Cardiac muscle cell (in vitro differentiated cells and primary cell): ENCODE measurements at places on chromosomes 5 and 9.
A peak's percentile ranks its signal among the peaks of the same experiment; 100 is the strongest.

DNA sequence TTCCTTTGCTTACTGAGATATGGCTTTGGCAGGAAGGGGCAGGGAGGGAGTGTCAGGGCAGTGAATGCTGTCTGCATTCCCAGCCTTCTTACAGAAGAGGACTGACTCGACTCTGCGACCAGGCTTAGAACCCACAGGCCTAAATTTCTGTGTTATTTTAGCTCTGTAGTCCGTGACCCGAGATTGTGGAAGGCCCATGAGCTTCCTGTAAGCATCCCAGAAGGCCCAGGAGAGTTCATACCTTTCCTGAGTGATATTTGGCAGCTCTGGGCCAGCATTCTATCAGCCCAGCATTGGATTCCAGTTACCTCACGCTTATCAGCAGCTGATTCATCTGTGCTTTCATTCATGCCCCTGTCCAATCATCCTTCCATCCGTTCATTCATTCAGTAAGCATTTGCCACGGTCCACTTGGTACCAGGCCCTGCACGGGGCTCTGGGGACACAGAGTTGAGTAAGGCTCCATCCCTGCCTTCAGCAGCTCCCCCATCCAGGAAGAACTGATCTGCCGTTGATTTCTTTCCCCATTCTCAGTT is 28.2 kb upstream of the RPL26L1 start:
- H3K36me3 ChIP-seq = no peaks in the 10 kb centered on the region
- H3K27ac ChIP-seq = no peak overlapping the region
- no peaks in the 10 kb centered on the region for H3K4me1 ChIP-seq
- no peak overlapping the region for H3K4me3 ChIP-seq
- no peaks in the 10 kb centered on the region for H3K27me3 ChIP-seq
- DNase-seq = no peak

DNA sequence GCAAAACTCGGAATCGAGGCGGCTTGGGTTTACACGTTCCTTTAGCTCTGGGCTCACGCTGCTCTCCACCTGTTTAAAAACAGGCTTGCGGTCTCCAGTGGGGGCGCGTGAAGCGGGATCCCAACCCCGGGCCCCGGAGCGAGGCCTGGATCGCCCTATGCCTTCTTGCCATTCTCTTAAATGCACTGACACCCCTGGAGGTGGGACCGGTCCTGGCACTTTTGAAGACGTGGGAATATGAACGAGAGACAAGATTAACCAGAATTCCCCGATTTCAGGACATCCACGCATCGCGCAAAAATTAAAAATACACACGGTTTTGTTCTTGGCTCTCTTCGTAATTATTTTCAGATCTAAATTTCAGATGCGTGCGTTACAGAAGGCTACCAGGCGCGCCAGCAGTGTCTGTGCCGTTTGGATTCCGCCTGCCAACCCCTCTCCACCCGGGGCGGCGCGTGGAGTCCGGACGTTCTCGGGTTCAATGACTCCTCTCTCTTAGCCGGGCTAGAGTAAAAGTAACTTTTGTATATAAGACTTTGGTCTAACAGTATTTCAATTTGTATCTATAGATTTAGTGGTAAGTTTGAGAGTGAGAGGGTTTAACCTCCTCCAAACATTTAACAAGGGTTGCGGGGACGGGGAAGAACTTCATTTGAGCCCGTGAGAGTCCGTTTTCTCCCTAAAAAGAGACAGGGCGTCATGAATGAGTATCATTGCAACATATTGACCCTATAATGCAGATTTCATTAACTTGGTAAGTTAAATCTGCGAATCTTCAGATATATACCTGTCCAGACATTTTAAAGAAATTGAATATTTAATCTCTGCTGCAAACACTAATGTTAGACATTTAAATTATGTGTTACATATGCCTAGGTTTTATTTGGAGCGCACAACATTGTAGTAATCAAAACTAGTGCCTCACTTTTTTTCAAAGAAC is 3.8 kb downstream of the FOXD1 start:
- H3K27me3 ChIP-seq = peaks cover 99% of the 10 kb centered on the region
- DNase-seq = no peak
- H3K36me3 ChIP-seq = no peaks in the 10 kb centered on the region
- no peak overlapping the region for H3K4me3 ChIP-seq

DNA sequence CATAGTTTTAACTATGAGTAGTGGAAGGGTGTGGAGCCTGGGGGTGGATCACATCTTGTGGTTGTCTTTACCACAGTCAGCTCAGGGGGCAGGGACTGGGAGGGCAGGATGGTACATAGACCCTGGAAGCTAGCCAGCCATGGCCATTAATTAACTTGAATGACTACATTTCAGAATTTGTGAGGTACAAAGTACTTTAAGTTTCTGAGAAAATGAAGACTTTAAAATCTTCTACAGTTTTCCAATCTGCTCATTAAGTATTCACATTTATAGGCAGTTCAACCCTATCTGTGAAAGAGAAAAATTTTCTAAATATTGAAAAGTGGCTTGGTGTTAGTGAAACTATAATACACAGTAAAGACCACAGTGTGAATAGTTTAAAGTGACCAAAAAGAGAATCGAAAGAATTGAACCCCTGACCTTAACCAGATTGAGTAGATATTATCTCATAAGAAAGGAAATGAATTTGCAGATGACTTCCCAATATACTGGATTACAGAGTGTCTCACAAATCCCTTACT is 234.2 kb upstream of the MEF2C start:
- no peaks in the 10 kb centered on the region for H3K36me3 ChIP-seq
- DNase-seq = no peak
- H3K27ac ChIP-seq = no peak overlapping the region
- H3K27me3 ChIP-seq = no peaks in the 10 kb centered on the region

GRCh38 chr9:37968228-37968701 is 64.3 kb upstream of the SLC25A51 start:
- H3K36me3 ChIP-seq = no peaks in the 10 kb centered on the region
- peak; percentile 61 for DNase-seq
- no peaks in the 10 kb centered on the region for H3K27me3 ChIP-seq
- no peak overlapping the region for H3K27ac ChIP-seq
- H3K4me1 ChIP-seq = peaks cover 20% of the 10 kb centered on the region

DNA sequence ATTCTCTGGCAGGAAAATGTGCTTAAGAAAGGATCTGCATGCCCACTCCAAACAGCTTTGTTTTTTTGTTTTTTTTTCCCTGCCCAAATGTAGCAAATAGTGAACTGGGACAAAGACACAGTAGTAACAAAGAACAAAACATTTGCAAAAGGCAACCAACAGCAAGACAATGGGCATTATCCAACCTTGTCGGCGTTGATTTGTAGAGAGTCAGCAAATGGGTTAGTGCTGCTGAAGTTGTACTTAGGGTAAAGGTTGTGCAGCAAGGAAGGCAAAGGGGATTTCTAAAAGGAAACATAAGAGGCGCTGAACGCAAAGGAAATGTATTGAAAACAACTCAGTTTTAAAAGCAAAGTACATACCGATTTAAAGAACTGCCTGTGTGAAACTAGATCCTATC is 136.2 kb downstream of the MPDZ start:
- H3K27ac ChIP-seq = peak overlapping the region; percentile 19
- peaks cover 7% of the 10 kb centered on the region for H3K36me3 ChIP-seq
- peaks cover 4% of the 10 kb centered on the region for H3K4me1 ChIP-seq
- DNase-seq = no peak
- no peaks in the 10 kb centered on the region for H3K27me3 ChIP-seq
